ENCODE measurements at places on chromosomes 6 and 20.

DNA sequence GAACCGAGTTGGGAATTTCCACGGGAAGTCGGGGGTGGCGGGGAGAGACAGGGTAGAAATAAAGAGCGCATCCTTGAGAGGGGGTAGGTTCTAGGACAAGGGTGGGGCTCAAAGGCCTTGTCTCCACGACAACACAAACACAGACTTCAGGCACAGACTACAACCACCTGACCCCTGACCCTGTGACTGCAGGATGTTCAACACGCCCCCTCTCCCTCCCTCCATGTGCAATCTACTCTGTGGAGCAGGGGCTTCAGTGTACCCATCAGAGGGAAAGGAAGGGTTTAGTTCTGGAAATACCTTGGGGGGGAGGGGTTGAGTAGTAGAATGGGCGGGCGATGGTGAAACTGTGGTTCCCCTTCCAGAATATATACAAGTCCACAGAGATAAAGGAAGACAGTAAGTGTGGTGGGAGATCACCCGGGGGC is 651 bp upstream of the TAPBP start:
- no peak for DNase-seq

DNA sequence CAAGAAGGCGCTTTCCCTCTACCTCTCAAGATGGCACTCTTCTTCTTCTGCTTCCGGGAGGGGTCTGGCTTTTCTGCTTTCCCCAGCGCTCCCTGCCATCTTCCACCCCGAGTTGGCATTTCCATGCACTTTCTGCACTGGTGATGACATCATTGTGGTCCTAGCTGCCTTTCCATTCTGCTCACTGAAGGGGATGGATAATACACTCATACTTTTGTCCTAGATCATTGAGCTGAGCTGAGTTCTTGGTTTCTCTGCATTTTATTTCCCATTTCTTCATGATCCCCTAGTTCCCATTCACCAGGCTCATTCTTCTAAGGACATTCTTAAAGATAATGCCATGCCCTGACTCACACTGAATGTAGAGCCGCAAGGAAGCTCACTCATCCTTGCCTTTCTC is 96.7 kb downstream of the EDN1 start:
- DNase-seq: no peak

GRCh38 chr20:44843876-44844275 is 33.5 kb upstream of the RIMS4 start:
- DNase-seq: no peak

DNA sequence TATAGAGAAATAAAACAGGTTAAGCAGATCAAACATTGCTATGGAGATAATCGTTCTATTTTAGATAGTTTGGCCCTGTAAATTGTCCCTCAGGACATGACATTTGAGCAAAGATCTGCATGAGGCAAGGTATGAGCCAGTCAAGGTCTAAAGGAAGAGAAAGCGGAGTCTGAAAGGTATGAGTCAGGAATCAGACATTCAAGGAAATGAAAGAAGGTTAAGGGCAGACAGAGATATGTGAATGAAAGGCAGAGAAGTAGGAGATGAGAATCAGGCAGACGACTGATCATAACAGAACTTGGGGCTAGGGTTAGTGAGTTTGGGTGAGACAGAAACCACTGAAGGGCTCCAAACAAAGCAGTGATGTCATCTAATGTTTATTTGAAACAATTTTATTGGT is 775.8 kb downstream of the MAFB start:
- no peak for DNase-seq

- DNase-seq: no peak
Observed at GRCh38 chr6:134031696-134032255, 20.6 kb downstream of the SLC2A12 start.

- DNase-seq: no peak
Observed at GRCh38 chr6:30820193-30820592, 64.1 kb upstream of the DDR1 start.

DNA sequence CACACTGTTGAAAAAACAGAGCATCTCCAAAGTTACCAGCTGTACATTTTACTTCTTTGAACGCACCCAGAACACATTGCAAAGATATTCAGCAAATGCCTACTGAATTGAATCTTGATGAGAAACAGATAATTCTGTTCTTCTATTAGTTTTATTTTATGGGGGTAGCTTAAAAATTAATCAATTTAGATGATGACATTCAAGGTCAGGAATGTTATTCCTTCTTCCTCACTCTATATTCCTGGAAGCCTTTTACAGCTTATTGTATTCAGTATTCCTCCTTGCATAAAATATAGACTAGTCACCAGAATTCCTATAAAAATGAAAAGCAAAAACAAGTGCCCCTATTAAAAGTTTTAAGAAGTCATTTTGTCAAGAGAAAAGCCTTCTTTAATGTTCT is 21.4 kb upstream of the GMDS start:
- no peak for DNase-seq

- DNase-seq: no peak
Observed at GRCh38 chr6:39189915-39190544, 39.2 kb downstream of the KCNK5 start.

- DNase-seq: no peak
Observed at GRCh38 chr6:3438190-3439167, 18.4 kb downstream of the SLC22A23 start.

- no peak for DNase-seq
Observed at GRCh38 chr6:155216312-155217046, 47.3 kb upstream of the CLDN20 start.

DNA sequence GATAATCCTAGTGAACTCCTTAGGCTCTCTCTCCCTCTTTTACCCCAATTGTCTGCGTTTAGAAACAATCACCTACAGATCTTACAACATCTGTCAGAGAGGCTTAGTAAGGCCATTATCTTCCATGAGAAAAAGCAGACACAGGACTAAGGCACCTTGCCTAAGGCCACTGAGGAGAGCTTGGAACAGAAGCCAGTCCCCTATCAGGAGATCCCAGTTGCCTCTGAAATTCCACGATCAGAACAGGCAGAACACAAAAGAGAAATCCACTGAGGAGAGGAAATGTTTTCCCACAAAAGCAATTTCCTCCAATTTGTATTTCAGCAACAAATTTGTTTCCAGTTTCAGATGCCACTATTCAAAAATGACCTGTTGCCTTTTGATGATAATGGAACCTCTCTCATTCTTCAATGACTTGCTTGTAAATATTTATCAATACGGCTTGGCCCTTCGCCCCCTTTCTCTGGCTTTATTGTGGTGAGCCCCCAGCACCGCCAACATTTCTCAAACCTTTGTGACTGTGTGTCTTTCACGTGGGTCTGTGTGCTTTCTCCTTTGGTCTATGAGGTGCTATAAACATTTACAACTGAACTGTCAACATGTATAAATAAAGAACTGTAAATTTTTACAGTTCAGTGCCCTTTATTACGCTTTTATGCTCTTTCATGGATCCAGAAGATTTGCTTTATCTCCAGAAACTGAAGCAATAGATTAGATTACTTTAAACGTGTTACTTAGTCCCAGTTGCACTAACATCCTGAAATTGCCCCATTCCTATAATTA is 187.8 kb upstream of the PHACTR1 start:
- no peak for DNase-seq

DNA sequence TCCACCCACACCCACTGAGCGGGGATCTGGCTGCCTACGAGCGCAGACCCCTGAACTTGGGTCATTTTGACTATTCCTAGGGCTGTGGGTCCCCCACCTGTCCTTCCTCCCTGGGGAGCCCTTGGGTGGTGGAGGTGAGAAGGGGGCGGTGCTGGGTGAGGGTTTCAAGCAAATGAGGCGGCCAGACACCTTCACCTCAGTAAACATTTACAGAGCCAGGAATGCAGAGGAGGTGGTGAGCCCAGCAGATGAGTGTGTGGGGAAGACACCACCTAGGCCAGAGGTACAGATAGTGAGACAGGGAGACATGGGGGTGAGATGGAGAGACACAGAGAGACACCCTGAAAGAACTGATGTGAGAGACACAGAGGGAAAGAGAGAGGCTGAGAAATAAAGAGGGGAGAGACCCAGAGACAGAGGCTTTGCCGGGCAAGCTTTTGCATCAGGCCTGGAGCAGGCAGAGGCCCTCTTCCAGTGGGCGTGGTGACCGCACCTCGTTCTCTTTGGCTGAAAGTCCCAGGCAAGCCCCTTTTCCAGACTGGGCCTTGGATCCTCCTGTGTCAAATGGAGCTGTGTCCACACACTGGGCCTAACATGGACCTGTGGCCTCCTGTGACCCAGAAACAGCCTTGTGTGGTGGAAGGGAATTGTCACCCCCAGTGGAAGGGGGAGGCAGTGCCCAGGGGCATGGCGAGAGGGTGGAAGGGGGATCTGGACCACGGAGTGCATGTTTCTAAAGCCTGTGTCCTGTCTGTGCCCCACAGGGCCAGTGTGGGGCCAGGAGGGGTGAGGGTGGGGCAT is 29.7 kb downstream of the CEBPB start:
- no peak for DNase-seq

- DNase-seq: no peak
Observed at GRCh38 chr20:25193843-25194242, 1.7 kb upstream of the ENTPD6 start.

DNA sequence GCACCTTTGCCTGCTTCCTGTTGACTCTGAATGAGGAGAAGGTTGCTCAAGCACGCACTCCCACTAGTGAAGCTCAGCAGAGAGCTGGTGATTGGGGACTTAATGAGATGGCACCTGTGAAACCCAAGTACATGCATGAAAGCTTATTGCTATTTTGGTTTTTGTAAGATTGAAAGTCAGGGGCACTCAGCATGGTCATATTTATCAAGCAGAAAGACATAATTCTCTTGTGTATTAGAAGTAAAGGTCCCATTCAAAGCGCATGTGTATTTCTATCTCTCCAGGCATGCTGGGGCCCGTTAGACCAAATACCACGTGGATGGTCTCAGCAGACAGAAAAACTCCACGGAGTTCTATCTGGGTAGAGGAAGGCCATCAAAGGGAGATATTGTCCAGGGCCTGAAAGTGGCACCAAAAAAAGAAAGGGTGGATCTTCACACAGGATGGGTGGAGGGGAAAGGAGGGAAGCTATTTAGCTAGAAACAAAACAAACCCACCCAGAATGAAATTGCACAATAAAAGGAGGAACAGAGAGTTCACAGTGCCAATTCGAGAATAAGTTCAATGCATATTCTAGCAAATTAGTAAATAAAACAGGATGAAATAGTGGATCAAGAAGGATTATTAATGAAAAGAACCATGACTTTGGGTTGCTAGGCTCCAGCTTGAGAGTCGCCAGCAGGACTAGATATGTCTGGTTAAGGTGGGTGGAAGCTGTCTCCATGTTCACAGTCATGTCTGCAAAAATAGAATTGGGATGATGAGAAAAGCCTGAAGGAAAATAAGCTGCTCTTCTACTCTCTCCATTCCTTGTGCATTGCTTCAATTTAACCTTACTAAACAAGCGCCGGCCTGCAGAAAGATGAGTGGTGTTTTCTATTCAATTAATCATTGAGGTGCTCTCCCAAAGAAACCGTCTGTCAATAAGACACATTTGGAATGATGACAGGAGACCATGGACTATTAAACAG is 224.9 kb upstream of the DTNBP1 start:
- DNase-seq: no peak

DNA sequence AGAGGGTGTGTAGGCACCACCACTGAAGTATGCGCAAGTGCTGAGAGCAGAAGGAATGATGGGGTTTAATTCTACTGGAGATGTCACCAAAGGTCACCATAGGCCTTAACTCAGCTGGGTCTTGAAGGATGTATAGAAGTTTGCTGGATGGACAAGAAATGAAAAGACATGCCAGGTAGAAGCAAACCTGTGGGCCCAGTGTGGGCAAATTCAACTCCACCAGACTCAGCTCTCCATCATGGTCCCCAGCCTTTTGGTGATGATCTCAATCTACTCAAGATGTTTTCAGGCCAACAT is 124.5 kb downstream of the SNX5 start:
- DNase-seq: no peak

DNA sequence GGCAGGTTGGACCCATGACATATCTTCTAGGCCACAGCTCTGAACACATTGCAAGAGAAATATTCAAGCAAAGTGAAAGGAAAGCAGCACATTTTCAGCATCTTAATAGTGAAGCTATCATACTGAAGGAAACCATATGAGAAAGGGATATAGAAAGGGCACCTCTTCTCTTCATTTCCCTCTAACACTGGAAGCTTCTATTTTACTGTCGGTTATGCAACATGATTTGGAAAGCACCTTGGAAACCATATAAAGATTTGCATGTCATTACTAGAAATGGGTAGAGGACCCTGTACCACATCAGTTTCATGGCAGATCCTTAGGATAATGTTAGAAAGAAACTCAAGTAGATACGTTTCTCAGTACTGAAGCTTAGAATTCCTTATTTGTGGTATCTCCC is 70.5 kb upstream of the HMGN3 start:
- no peak for DNase-seq

- DNase-seq: no peak
Observed at GRCh38 chr6:145267076-145267867, 468.0 kb downstream of the EPM2A start.

- DNase-seq: no peak
Observed at GRCh38 chr6:159902620-159903019, 11.8 kb downstream of the MAS1 start.

DNA sequence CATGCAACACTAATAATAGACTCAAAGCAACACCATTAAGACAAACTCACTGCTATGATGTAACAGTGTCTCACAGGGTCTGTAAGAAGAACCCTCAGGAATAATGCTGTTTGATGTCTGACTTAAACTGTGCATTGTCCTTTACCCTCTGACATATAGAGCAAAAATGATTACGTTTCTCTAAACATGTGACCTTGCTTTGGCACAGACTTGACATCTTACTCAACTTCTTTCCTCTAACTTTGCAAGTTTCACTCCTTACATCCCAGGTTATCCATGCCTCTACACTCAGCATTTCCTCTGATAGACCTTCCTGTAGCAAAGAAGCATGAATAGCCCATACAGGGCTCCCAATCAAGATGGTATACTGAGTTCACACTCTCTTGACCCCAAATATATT is 252.7 kb downstream of the UST start:
- DNase-seq: no peak

DNA sequence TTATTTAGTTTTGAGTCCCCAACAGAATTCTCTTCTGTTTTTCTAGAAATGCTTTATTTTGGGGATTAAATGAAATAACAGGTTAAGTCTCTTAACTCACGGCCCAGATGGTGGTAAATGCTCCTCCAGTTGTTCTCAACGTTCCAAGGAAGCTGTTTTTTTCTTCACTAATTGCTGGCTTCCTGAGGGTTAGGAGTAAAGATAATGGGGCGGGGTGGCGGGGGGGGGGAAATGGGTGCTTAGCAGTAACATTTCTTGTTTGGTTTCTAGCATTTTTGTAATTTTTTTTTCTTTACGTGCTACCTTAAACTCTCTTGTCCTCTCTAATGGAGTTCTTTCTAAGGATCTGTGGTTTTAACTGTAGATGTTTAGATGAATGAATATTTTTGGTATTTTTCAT is 2.2 kb downstream of the SRSF3 start:
- DNase-seq: no peak

GRCh38 chr6:139296927-139297326 is 5.1 kb upstream of the TXLNB start:
- DNase-seq: no peak
